NCI-H1930 (cell line): ENCODE measurements at places on chromosomes 12 and 14.

GRCh38 chr14:49989966-49990365, 97.1 kb downstream of the ARF6 start:
- DNase-seq: no peak

DNA sequence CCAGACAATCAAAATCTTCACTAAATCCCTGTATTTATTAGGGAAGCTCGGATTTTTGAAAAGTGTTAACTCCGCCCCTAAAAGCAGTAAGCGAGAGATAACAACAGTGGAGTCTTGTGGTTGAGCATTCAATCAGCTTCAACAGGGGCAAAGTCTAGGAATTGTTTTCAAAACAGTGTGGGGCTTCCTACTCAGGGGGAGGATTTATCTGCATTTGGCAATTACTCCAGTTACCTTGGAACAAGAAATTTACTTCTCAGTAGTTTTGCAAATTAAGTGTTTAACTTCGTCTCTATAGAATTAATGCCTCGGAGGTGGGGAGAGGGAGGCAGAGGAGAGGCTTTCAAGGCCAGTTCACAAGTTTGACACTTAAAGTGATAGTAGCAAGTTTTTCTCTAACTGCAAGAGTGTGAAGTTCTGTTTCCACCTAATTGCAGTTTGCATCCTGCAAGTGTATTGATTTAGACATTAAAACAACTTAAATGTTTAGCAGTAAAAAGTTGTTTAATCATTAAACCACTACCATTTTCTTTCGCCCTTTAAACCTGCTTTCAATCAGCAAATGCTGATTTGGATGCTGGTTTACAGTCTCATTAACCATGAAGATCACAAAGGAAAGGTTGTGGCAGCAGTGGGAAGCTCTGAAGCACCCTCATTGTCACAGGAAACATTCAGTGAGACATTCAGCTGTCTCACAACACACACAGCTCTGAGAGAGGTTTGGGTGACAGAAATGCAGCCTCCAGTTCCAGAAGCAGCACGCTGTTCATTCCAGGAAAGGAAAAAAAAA, 102.0 kb downstream of the HMGA2 start:
- DNase-seq: no peak

GRCh38 chr12:108568338-108569154, 6.2 kb downstream of the ISCU start:
- DNase-seq: no peak

GRCh38 chr14:75487155-75487671, 35.1 kb upstream of the BATF start:
- no peak for DNase-seq

DNA sequence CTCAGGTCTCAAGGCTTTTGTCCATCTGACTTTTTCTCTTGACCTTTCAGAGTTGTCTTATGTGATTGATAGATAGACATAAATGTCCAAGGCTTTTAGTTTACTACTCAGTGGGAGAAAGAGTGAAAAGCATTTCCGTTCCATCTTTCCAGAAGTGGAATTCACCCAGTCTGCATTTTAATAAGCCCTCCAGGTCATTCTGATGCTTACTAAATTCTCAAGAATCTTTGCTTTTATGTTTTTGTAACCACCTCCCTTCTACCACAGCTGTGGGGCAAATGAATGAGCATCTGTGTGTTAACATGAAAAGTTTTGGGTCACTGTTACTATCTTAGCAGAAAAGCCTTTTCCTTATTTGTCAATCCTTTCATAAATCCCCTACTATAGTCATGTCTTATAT, 251.4 kb downstream of the LRIG3 start:
- DNase-seq: no peak

GRCh38 chr14:101480747-101481530, 80.4 kb upstream of the DIO3 start:
- no peak for DNase-seq

DNA sequence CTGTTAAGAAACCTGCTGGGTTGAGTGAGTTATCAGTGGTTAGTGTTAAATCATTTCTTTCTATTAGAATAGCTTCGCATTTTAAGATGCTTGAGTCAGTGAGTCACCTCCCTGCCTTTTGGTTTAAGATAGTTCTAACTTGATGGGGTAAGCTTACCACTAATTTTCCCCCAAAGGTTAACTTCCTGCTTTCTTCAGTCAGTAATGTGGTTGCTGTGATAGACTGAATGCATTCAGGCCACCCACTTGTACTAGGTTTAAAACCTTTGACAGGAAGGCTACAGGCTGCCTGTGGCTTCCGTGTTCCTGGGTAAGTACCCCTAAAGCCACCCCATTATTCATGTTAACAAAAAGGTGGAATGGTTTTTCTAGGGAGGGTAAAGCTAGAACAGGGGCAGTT, 25.3 kb downstream of the CLEC2A start:
- DNase-seq: no peak

DNA sequence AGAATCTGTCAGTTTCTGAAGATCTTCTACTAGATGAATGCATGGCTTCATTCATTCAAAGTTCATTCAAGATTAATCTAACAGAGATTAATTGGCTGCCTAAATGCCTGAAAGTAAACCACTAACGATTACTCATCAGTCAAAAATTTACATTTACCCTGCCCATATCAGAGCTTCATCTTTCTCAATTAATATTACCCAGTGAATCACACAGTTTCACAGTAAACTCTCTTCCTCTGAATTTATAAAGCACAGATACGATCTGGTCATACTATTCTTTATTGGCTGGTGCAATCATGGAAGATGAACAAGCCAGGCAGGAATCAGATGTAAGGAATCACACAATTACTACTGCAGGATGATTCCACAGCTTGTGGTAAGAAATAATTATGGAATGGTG, 377.7 kb downstream of the SLC16A7 start:
- no peak for DNase-seq

GRCh38 chr14:77111021-77111420, 13.0 kb downstream of the CIPC start:
- DNase-seq: no peak

DNA sequence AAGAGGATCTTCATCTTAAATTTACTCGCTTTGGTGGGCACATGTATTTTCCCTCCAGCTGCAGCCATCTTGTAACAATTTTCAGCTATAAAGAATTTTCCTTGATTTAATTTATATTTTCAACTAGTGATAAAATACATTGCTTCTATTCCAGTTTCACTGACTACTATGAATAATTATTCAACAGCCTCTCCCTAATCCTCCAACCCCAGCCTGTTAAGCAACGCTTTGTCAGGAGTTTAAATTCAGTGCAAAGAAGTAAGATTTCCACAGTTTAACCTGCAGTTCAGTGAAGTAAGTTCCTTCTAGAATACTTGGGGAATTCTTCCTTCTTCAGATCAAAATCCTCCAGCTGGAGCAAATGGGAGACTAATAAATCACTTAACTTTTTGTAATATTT, 180.2 kb downstream of the MSRB3 start:
- DNase-seq: no peak

GRCh38 chr14:67410313-67410712, 1.7 kb downstream of the PLEK2 start:
- DNase-seq: no peak

DNA sequence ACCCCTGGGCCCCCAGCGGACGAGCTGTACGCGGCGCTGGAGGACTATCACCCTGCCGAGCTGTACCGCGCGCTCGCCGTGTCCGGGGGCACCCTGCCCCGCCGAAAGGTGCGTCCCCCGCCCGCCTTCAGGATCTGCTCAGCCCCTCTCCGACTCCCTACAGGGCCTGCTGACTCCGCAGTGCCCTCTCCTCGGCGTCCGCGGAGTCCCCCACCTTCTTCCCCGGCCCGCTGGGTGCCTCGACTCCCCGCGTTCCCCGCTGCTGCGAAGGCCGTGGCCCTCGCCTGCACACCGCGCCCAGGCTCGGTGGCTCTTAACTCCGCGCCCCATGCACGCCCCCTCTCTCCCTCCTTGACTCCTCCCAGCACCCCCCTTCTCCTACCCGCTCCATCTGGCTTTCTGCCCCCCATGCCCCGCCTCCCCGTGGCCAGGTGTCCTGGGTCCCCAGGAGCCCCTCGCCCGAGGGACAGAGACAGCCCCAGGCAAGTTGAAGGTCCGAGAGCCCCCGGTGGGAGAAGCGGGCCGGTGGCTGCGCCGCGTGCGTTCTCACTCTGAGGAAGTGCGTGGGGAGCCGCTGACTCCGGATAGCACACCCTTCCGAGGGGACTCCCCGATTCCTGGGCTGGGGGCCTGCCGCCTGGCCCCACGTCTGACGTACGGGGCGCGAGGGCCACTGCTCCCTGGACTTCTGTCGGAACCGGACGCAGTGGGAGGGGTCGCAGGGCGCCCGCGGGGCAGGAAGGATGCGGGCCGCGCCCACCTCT, 594 bp downstream of the TAMALIN start:
- no peak for DNase-seq

DNA sequence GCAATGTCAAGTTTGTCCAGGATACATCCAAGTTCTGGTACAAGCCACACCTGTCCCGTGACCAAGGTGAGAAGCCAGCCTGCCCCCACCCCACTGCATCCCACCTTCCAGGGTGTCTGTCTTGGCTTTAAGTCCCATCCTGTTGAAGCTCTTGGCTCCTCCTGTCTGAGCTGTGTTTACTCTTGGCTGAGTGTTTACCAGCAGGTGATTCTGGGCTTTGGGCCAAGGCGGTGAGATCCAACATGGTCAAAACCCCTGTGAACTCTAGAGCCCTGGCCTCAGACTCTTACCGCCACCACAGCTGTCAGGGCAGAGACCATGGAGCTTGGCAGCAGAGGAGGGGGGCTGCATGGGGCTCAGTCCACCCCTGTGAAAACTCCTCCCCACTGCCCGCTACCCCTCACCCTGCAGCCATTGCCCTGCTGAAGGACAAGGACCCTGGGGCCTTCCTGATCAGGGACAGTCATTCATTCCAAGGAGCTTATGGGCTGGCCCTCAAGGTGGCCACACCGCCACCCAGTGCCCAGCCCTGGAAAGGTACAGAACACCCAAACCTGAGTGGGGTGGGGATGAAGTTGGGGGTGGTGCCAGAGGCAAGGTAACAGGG, 11.6 kb downstream of the TNS2 start:
- no peak for DNase-seq

GRCh38 chr12:77249892-77250291, 184.5 kb upstream of the E2F7 start:
- DNase-seq: no peak

GRCh38 chr14:36652542-36653201, 9.0 kb upstream of the PAX9 start:
- no peak for DNase-seq

DNA sequence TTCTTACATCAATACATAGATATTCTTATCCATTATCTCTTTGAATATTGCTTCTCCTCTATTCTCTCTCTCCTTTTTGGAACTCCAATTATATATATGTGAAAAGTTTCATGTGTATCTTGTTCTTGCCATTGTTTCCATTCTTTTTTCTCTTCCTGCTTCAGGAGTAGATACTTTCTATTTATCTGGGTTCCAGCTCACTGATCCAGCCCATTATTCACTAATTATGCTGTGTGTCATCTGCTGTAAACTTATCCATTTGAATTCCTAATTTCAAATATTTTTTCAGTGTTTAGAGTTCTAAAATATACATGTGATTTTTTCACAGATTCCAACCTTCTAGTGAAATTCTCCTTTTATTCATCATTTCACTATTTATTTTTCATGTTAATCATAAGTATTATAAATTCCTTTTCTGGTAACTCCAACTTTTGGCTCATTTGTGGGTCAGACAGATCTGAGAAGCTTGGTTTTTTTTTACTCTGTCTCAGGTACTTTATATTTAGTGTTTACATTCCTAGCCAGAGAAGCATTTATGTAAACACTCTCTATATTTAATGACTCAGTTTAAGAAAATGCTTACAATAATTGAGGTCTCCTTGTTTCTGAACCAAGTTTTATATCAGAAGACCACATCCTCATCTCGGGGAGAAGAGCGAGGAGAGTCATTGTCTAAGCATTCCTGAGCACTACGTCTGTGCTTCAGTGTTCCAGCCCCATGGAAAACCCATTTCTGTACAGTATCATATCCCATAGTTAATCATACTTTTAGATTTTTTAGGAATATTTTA, 15.9 kb upstream of the AMIGO2 start:
- no peak for DNase-seq
